Heart right ventricle (tissue), 16 donors: ENCODE measurements at places on chromosomes 12 and 14.

- peak; percentile 68 for DNase-seq
Measured at GRCh38 chr14:91127401-91127801, 13.5 kb downstream of the DGLUCY start.

DNA sequence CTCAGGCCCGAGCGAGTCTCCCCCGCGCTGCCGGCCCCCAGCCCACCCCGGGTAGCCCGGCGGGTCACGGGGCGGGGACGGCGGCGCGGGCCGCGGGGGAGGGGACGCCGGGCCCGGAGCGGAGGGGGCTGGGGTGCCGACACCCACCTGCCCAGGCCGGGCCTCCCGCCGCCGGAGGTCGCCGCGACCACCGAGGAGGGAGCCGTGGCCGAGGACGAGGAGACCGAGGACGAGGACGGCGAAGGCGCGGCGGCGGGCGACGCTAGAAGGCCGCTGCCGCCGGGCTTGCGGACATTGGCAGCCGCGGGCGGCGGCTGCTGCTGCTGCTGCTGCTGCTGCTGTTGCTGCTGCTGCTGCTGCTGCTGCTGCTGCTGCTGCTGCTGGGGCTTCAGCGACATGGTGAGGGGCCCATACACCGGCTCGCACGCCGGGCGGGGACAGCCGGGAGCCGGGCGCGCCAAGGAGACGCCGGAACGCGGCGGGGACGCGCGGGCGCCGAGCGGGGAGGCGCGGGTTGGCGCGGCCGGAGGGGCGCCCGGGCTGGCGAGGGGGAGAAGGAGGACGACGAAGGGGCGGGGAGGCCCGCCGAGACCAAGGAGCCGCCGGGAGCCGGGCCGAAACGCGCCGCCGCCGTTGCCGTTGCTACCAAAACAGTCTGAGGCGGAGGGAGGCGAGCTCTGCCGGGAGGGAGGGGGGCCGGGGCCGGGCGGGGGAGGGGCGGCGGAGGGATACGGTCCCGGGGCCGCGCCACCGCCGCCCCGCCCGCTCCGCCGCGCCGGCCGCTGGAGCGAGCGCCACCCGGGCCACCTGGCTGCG, at the start of gene ATXN2:
TSS of gene ATXN2 (minus strand) at position 679 of the 816 bp plus-strand sequence. CDS start at position 398, 281 bp downstream.
- DNase-seq = peak; percentile 73

- DNase-seq = no peak
Measured at GRCh38 chr12:30908722-30909348, 17.7 kb upstream of the TSPAN11 start.

DNA sequence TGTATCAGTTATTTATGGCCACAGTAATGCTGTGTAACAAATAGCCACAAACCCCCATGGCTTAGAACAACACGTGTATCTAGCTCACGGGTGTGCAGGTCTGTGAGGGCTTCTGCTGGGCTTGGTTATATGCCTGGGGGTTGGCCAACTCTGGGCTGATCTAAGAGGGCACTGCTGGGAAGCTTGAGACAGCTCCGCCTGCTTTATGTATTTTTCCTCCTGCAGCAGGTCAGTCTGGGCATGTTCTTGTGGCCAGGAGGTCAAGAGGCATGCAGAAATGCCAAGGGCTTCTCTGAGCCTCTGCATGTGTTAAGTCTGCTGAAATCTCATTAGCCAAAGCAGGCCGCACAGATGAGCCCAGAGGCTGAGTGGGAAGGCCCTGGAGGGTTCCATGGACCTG, 105.8 kb downstream of the ZNF664 start:
- DNase-seq = no peak

DNA sequence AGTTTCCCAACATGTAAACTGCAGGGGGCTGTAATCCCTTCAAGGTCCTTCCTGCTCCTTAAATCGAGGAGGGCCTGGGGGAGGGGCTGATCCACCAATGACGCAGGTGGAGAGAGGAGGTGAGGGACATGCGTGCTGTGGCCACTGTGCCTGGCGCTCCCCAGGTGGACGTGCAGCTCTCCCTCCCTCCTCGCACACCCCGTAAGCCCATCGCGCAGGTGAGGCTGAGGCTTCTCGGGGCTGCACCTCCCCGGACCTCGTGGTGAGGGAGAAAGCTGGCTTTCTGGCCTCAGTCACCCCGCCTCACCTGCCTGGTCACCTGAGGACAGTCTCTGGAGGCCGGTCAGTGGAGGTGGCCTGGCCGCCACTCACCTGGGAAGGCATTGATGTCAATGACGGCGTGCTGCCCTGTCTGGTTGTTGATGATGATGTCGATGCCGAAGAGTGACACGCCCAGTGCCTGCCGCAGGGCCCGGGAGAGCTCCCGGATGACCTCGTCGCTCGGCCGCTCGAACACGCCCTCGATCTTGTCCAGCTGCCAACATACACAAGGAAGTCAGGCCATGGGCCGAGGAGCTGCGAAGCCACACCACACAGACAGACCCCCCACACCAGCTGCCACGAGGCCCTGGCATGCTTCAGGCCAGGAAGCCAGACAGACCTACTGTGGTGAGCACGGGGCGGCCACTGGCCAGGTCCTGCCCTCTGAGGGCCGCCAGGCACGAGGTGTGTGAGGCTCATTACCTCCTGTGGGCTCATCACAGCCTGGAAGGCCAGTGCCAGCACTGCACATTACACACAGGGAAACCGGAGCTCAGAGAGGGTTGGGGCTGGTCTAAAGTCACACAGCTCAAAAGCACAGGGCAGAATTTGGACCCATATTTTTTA, 23.3 kb downstream of the CHGA start:
- peak; percentile 52 for DNase-seq

DNA sequence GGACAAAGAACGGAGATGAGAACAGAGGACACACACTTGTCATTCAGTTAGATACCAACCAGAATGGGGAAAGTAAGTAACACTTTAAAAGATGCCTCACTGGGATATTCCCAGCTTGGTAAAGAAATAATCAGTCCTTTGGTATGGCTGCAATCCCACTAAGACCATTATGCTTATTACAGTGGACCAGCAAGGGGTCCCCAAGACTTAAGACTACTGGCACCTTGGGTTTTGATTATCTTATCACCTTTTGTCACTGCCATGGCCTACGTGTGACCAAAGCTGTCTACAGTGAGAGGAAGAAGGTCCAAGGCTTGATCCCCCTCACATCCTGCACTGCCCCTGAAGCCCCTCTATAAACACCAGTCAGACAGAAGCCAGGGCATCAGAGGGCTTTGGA, 65.8 kb downstream of the TRAFD1 start:
- no peak for DNase-seq

- DNase-seq = peak; percentile 40
Measured at GRCh38 chr12:57888409-57889157, 42.1 kb upstream of the CTDSP2 start.

- DNase-seq = no peak
Measured at GRCh38 chr14:34247605-34248004, 214.4 kb downstream of the SPTSSA start.

GRCh38 chr14:69720912-69721311, 46.0 kb upstream of the SRSF5 start:
- no peak for DNase-seq

DNA sequence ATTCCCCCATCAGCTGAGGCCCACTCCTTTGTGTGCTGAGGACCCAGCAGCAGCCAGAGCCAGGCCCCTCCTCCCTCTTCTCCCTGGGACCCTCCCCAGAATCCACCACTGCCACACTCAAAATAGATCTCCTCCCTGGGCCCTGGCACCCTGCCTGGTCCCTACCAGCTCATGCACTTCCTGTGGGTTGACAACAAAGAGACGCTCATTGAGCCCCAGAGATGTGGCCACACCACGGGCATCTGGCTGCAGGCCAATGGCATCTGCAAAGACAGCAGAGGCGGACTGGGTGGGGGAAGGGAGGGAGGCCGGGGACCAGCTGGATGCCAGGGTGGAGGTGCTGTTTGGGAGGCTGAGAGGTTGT, 16.0 kb upstream of the ENDOU start:
- peak; percentile 84 for DNase-seq

GRCh38 chr12:14654842-14655241, 41.6 kb downstream of the GUCY2C start:
- DNase-seq = no peak

- DNase-seq = no peak
Measured at GRCh38 chr14:80316441-80316840, 105.1 kb upstream of the DIO2 start.

GRCh38 chr14:104306450-104307040, 168.2 kb downstream of the KIF26A start:
- DNase-seq = no peak

- DNase-seq = no peak
Measured at GRCh38 chr14:36580856-36581831, 1.3 kb downstream of the NKX2-8 start.

DNA sequence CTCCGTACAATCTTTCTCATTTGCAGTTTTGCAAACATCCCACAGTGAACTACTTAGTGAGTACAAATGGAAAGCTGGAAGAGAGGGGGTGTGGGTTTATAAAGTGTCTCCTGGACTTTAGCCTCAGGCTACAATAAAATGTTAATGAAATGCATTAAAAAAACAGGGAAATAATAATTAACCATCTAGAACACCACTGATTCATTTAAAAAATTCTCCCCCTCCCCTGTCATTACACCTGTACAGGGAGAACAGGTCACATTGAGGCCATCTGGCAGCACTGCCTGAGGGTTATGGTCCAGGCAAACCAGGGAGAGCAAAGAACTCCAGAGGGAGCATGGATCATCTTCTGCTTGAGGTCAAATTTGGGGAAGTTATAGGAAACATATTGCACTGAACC, 96.3 kb downstream of the TSPAN8 start:
- no peak for DNase-seq

GRCh38 chr12:51960890-51961289, 9.4 kb downstream of the ACVR1B start:
- no peak for DNase-seq

DNA sequence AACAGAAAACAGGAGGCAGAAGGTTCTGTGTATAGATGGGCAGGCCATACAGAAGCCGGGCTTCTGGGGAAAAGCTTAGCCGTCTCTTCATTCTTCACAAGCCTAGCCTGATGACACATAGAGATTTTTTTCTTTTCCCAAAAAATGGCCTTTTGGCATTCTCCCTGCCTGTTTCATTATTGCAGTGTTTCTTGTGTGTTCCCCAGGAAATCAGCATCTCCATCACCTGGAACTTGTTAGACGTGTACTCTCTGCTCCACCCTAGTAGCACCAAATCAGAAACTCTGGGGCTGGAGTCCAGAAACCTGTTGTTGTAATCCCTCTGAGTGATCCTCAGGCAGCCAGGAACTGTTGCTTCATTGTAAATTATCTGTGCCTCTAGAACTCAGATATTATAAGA, 388.1 kb downstream of the CCDC91 start:
- no peak for DNase-seq

DNA sequence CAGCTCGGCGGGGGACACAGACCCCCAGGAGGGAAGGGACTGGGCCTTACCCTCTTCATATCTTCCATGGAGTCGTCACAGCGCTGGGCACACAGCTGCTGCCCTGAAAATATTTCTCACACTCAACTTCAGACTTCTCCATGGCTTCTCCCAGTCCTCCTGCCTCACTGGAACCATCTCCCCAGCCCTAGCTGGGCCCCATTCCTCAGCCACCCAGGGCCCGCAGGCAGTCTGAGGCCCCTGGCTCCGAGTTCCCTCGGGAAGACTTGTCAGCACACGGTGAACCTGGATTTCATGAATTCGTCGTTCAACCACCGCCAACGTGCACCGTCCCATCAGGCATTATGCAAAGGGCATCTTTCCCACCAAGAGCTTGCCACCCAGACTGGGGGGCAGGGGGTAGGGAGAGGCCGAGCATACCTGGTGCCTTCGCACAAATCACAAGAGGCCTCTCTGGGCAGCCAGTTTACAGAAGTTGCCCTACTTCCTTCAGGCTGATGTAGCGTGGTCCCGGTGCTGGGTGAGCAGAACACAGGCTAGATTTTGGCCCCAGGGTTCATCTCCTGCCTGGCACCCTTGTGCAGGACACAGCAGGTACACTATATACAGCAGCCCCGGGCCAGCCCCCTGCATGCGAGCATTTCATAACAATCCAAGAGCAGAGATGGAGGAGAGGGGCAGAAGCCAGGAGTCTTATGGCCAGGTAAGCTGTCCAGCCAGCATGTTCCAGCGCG, 44.2 kb downstream of the LTBP2 start:
- no peak for DNase-seq

DNA sequence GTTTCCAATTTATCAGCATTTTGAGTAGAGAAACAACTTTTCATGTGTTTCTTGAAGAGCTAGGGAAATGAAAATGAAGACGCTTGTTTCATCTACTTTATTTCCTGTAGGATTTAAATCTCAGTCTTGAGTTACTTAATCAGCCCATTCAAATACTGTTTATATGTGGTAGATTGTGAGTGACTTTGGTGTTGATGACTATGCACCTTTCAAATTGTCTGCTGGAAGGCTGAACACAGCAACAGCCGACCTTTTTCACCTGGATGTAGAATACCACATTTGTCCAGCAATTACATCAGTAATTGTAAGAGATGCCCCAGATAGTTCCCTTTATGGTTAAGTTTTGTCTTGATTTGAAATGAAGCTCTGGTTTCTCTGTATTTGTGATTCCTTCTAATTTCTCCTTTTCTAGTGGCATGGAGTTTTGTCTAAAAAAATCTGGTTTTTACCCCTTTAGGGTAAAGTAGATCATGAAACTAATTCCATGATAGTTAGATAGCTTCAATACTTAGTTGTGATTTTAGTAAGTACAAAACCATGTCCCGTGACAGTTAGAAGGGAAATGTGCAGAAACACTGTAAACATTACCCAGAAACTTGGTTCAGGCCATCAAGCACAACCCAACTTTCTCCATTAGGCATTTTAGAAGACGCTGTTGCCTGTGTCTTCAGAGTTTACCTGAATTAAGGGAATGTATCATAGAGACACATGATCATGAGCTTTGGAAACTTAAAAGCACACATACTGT, 165.0 kb downstream of the SRGAP1 start:
- DNase-seq = no peak

DNA sequence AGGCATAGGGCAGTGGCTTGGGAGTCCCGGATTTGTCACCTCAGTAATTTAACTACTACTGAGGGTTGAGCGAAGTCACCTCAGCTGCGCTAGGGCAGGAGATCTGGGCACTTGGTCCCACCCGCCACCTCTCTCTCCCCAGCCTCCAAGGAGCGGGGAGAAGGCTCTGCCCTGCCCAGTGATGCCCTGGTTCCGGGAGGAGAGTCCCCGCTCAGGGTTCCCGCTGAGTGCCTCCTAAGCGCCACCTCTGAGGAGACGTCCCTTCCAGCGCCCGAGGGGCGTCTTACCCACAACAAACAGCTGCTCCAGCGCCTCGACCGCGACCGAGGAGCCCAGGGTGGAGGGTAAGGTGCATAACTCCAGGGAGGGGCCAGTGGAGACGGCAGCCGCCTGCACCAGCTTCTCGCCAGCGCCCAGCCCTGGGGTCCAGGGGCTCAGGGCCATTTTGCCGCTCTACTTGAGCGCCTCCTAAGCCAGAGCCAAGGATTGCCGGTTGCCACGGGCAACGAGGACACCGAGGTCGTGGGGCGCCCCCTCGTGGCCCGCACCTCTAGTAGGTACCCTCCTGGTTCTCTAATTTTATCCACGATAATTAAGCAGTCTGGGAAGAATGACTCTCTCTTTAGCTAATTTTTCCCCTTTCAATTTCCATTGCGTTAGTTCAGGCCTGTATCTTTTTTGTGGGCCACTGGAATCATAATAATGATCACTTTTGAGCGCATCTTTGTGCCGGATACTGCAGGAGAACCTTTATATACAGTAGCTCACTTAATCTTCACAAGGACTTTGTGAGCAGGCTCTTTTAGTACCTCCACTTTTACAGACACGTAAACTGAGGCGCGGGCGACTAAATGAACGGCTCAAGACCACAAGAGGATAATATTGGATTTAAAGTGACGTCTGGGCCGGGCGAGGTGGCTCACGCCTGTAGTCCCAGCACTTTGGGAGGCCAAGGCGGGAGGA, at the start of gene CCDC175:
TSS of gene CCDC175 (minus strand) at position 481 of the 963 bp plus-strand sequence. CDS start at position 444, 37 bp downstream.
- peak; percentile 81 for DNase-seq

- no peak for DNase-seq
Measured at GRCh38 chr14:62557416-62557815, 487.8 kb downstream of the KCNH5 start.

- DNase-seq = no peak
Measured at GRCh38 chr12:77406219-77406905, 341.0 kb upstream of the E2F7 start.
